COLO829 (cell line): ENCODE measurements at places on chromosomes 12 and 14.

DNA sequence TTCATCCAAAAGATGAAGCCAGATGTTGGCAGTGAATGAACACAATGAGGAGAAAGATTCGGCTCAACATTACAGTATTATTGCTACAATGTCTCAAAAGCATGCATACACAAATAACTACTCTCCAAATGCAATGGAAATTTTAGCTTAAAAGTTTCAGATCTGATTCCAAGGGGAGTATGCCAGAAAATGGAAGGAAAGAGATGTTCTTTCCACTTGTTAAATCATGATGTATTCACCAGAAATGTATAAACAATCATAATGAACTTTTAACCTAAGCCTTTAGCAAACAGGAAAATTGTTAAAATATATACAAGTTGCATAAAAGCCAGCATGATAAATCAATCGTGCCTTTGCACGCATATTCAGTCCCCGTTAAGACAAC, 62.1 kb downstream of the SH2B3 start:
- no peak for DNase-seq

DNA sequence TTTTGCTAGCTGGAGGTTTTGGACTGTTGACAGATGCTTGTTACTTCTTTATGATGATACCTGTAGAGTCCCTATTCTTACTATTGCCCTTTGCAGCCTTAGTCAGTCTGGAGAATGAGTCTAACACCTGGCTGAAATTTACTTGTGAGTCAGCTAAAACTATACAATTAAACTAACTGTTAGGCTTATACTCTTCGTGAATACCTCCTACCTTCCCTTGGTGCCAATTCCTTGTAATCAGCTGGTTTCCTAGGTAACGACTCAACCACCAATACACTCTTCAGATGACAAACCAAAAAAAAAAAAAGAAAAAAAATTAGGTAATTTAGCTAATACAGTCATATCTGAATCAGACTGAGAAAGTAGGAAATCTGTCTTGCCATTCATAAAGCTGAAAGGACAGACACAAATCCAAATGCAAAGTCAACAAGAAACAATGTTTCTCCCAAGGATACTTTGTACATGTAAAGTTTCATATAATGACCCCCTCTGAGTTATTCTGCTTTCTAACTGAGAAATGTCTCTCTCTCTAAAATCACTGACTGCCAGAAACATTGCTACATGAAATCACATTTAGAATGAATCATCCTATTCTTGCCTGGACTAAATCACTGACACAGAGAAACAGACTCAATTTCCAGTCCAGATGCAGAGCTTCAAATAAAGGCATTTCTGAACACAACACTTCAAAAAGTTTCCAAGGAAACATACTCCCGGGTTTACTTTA, 56.5 kb upstream of the CDKL1 start:
- DNase-seq = no peak

DNA sequence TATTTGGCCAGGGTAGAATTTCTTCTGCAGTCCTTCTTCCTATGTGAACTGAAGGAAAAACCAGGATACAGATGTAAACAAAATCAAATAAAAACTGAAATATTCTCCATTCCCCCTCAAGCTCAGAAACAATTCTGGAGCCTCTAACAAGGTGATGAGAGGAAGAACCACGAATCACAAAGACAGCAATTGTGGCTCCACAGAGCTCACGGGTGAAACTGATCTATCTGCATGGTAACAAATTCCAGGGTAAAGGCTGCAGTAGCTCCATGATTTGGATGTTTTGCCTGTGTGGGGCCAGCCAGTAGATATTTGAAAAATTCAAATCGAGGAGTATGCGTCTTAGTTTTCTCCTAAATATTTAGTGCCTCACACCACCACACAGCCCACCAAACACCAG, 10.6 kb downstream of the GRIN2B start:
- no peak for DNase-seq

DNA sequence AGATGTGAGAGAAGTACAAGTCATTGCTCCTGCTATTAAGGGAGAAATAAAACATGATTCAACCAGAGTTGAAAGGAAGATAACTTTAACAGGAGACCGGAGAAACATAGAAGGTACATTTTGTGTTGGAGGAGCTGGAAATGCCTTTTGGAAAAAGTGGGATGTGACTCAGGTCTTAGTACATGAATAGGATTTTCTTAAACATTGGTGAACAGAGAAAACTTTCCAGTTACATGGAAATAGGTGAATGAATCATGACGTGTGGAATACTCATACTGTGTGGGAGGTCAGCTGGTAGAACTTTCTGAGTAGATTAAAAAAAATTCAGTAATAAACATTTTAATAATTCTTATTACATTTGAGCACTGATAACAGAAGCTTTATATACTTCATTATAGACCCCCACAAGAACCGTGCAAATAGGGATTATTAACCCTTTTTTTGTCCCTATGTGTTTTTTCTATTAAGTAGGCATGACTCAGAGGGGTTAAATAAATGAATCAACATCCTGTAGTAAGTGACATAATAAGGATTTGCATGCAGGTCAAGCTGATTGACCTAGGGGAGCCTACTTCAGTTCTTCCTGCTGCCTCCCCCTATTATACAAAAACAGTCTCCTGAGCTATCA, 710.5 kb downstream of the NOVA1 start:
- no peak for DNase-seq

- DNase-seq = no peak
Measured at GRCh38 chr12:77645966-77646598, 184.6 kb upstream of the NAV3 start.

- no peak for DNase-seq
Measured at GRCh38 chr12:89236748-89237383, 115.4 kb downstream of the DUSP6 start.

DNA sequence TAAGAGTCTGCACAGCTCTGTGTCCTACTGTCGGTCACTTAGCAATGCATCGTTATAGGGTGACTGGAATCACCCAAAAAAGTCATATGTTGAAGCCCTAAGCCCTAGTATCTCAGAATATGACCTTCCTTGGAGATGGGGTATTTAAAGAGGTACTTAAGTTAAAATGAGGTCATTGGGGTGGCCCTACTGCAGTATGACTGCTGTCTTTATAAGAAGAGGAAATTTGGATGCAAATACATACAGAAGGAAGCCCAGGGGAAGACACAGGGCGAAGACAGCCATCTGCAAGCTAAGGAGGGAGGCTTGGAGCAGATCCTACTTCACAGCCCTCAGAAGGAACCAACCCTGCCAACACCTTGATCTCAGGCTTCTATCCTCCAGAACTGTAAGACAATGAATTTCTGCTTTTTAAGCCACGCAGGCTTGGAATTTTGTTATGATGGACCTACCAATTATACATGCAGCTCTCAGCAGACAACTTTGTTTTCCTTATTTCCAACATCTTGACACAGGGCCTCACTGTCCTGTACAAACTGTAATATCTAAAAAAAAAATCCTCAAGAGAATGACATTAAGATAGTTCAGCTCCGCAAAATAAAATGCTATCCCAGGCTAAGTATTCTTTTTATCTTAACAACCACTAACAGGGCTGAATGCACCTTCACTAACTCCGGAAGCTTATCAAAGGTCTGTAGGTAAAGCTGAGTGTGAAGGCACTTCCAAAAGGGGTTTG, 40.4 kb downstream of the ZFP36L1 start:
- no peak for DNase-seq

DNA sequence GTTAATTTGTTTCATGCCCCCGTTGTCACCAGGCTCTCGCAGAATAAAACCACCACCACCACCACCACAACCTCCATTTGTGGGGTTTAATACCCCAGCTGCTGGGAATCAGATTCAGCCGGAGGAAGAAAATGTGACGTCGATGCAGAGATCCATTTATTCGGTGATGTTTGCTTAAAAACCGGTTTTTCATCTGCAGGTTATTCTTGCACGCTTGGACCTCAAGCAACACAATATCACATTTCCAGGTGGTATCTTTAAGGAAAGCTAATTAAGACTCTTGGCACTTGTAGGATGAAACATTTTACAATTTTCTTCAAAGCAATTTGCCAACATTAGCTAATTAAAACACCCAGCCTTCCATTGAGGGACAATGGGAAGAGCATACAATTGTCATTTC, 39.8 kb downstream of the SPRING1 start:
- DNase-seq = no peak

GRCh38 chr14:84323450-84323849, 1206.5 kb upstream of the FLRT2 start:
- no peak for DNase-seq

DNA sequence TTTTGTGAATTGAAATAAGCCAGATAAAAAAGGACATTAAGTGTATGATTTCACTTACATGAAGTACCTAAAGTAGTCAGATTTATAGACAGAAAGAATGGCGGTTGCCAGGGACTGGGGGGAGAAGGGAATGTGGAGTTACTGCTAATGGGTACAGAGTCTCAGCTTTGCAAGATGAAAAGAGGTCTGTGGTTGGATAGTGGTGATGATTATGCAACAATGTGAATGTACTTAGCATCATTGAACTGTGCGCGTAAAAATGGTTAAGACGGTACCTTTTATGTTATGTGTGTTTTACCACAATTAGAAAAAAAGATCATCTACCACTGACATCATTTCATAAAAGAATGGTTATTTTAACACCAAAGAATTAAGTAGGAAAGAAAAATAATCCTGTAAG, 35.9 kb downstream of the RNFT2 start:
- no peak for DNase-seq

GRCh38 chr14:51228890-51229289, 11.2 kb upstream of the TMX1 start:
- DNase-seq = no peak

- no peak for DNase-seq
Measured at GRCh38 chr14:72745991-72746980, 147.6 kb downstream of the DPF3 start.

GRCh38 chr12:130016194-130016593, 112.4 kb upstream of the TMEM132D start:
- no peak for DNase-seq

DNA sequence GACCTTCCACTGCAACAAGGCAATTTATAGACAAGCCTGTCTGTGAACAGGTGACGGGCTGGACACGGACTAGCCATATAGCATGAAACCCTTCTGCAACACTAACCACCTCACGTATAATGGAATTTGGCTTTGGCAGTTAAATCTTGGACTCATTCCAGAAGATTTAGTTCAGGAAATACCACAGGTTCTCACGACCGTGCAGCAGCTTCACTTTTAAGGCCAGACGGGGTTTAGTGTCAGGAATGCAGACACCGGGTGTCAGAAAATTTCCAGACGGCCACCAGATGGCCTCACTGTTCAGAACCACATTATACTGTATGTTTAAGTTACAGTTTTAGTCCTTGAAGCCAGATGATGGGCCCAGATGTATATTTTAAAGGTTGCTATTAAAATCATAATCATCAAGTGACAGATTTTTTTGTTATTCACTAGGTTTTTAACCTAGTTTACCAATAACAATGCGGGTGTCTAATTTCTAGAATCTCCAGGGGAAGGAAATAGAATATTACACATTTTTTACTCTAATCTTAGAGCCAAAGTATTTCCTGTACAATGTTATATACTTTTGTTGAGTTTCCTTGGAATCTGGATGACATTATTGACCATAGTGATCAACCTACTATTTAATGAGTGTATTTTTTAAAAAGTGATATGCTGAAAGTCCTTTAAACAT, 90.5 kb upstream of the TMPO start:
- DNase-seq = peak; percentile 65
